ENCODE measurements at places on chromosomes 12 and 14.

DNA sequence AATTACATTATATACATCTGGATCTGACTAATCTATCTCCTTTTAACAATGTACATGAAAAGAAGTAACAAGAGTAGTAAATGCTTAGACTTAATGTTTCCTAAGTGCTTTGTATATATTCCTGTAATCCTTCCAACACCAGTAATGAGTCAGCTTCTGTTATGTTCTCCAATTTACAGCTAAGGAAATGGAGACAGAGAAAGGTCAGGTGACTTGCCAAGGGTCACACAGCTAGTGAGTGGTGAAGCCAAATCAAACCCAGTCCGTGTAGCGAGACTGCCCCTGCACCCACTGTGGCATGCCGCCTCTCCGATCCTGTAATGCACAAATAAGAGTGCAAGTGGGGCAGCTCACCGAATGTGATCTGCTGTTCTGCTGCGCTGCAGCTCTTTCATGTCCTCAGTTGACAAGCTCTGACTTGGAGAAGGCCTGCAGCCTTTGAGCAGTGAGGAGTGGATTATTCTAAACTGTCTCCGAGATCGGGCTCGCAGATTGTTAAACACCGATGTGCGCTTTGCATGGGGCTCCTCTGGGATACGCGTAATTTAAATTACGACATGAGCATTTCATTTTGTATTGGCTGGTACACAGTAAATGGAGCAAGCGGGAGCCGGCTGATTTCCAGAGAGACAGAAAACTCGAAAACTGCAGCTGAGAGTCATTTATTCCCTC is 65.1 kb upstream of the KTN1 start:
- no peak for DNase-seq

GRCh38 chr14:75702122-75702521 is 41.1 kb downstream of the TTLL5 start:
- DNase-seq = no peak

GRCh38 chr14:103318750-103319419 is 15.2 kb upstream of the EIF5 start:
- no peak for DNase-seq

DNA sequence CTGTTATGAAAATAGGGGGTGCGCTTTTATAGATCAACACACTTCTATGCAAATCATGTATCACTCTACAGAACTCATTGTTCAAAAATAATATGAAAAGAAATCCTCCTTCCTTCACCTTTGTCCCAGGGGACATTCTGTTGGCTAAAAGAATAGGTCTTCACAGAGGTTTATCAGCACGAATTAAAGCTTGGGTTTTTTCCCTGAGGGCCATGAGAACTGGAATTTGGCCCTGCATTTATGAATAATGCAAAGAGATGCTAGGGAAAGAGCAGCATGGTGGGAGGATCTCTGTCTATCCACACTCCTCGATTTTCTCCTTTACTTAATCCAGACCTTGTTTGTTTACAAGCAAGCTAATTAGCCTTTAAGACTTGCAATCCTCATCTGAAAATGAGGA is 16.2 kb upstream of the CRADD start:
- no peak for DNase-seq

DNA sequence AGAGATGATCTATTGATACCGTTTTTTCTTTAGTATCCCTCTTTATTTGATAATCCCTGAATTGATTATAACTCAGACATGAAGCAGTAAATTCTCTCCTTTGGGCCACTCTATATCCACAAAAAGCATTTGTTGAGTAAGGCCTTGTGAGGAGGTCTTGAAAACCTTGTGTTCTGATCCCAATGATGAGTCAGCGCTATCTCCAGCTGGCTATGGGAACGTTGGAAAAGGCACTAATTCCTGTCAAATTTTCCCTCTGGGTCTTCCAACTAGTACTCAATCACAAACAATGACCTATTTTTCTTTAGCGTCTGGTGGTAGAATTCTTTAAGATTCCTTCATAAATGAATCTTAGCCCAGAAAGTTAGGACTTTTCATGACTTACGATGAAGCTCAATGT is 168.4 kb upstream of the LRIG3 start:
- DNase-seq = no peak

DNA sequence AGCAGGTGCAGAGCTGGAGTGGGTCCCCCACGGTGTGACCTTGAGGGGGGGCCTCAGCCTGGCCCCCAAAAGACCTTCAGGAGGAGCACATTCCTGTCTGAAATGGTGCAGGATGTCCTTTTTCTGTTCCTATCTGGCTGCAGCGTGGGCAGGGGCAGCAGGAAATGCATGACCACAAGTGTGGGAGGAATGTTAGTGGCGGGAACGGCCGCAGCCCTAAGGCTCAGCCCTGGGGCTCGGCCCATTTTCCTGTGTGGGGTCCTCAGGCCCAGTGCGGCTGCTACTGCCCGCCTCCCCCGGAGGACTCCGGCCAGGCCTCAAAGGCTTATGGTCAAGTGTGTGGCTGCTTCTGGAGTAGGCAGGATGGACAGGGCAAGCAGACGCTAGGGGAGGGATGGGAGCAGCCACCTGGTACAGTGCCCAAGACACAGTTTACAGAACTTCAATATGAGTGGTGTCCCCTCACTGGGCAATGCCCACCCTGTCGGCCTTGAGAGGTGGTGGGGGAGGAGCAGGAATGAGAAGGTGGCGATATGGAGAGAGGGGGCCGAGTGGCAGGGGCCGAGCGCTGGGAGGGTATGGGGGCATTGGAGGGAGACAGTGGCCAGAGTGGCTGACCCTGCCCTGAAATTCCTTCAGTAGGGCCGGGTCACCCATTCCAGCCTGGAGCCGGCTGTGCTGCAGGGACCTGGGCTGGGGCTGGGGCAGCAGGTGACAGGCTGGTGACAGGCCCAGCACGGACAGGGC is 137.4 kb downstream of the CALM1 start:
- no peak for DNase-seq

DNA sequence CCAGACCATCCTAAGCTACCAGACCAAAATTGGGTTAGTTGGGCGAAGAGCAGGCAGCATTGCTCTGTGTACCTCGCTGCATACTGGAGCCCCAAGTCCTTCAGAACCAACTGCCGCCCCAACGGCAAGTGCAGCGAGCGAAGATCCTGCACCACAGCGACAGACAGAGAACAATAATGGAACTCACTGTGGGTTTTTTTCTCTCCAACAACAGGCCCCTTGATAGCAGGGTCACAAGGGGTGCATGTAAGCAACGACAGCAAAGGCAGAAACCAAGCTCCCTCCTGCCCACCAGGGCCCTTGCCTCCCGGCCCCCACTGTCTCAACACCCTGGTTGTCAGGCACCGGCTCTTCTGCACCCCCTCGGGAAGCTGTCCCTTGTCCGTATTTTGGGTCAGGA is 39.0 kb downstream of the RNF34 start:
- DNase-seq = no peak

DNA sequence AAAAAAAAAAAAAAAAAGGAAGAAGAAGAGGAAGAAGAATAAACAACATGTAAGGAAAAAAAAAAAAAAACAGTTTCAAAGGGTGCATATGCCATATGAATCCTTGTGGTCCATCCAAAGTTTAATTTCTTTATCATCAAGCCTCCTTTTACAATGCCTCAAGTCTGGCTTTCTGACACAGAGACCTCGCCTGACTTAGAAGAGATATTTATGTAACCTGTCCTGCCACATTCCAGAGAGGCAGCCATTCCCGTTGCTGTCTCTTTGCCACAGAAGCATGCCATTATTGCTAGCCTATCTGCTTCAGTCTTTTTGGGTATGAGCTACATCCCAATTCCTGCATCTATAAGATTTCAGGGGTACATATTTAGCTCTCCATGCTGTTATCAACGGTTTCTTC is 596.7 kb upstream of the ATP2B1 start:
- no peak for DNase-seq

- no peak for DNase-seq
Observed at GRCh38 chr12:130049666-130050065, 112.6 kb upstream of the FZD10 start.

DNA sequence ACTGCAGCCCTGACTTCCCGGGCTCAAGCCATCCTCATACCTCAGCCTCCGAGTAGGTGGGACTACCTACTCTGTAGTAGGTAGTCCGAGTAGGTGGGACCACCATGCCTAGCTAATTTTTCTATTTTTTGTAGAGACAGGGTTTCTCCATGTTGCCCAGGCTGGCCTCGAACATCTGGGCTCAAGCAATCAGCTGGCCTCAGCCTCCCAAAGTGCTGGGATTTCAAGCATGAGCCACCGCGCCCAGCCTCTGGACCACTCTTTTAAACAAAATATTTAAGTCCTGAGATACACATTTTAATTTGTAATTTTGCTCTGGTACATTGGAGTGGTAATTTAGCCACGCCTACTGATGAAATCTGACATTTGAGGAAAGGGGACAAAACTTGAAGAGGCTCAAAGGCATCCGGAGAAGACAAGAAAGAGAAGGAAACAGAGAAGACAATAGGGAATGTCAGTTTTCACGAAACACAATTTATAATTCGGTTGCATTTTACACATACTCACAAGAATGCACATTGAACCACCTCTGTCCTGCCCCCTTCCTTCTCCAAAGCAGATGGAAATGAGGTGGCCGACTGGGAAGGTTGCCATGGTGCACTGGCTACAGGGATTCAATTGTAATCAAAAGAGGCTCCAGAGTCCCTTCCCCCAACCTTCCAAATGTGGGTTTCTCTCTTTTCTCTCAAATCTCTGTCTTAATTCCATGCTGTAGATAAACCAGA is 9.7 kb upstream of the TUBA1A start:
- no peak for DNase-seq

DNA sequence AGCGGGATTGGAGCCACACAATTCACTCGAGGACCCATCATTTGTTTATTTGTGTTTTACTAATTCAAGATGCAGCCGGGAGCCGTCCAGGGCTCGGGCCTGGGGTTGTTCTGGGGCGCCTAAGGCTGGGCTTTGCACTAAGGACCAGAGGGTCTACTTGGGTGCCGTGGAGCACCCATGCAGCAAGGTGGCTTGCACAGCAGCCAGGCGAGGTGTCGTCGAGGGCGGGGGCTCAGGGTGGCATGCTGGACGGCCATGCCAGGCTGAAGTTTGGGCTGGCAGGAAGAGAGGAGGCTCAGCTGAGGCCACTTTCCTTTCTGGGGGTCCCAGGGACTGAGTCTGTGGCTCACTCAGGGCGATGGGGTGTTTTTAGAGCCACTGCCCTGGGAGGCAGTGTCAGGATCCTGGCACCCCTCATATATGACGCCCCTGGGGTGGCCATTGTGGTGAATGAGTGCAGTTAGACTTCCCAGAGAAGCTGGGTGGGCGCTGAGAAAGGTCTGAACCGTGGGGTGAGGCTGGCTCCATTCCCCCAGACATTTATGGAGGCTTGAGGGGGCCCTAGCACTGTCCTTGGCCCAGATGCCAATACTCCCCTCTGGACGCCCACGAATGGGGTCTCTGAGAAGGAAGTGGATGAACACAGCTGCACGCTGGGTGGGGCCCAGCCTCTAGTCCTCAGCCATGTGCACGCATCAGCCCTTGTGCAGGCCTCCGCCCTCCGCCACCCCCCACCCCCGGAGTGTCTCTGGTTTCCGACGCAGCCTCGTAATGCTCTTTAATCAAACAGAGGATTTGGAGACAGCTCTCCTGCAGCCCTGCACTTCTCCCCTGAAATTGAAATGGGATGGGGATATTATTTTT is 11.3 kb downstream of the MEG3 start:
- no peak for DNase-seq

DNA sequence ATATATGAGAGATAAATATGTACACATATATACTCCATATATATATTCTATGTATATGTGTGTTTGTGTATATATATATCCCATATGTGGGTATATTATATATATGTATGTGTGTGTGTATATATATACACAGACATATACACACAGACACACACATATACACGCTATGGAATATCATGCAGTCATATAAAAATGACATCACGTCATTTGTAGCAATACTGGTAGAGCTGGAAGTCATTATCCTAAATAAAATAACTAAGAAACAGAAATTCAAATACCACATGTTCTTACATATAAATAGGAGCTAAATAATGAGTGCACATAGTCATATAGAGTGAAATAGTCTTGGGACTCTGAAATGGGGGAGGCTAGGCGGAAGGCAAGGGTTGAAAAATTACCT is 1000.2 kb downstream of the LRFN5 start:
- DNase-seq = no peak

- no peak for DNase-seq
Observed at GRCh38 chr12:125187148-125187745, 122.0 kb downstream of the AACS start.

DNA sequence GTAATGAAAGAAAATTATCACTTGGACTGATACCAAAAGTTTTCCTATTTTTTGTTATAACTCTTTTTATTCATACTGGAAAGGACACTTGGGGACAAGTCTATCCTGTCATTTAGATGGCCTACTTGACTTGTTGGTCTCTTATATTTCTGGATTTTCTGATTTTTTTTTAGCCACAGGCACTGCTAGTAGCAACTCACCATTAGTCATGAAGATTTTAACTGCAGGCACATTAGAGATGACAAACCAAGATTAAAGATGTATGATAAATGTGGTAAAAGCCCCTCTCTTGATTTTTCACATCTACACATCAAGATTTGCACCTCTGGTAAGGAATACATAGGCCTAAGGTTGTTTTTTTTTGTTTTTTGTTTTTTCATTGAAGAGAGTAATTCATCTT is 217.0 kb downstream of the SLC25A21 start:
- no peak for DNase-seq

- no peak for DNase-seq
Observed at GRCh38 chr12:24760162-24760561, 188.7 kb downstream of the BCAT1 start.

DNA sequence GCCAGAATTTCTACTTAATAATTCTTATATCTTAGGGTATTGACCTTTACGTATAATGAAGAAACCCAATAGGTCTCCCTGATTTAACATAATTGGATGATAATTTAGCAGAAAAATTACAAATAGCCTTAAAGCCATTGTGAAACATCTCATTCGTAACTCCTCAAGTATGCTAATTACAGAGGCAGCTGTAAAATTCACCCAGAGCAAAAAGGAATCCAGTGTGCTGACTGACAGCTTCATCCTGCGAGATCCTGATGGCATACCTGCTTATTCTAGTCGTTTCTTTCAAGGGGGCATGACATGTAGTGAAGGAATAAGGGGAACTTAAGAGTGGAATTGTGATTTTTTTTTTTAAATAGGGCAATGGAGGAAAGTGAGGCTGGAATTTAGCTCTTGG is 291.5 kb downstream of the FUT8 start:
- no peak for DNase-seq

DNA sequence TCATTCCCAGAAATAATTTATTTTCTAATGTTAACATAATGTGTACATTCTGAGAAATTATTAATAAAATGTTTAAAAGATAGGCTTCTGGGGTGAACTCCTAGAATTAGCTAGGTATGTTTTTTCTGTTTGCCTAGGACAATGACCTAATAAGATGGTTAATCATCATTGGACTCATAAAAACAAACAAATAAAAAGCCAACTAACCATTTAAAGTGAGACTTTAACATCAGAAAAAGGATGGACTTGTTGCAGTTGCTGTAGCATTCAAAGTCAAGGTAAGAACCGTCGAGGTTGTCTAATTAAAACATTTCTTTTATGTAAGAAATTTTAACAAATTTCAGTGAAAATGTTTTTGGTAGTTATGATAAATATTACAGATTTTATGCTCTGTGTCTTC is at the start of gene SLCO1B3:
SLCO1B3 (plus strand) TSS at position 219 of the 400 bp plus-strand sequence. CDS start 5,034 bp downstream, outside the sequence.
- no peak for DNase-seq

Measured in stimulated activated CD8-positive, alpha-beta memory T cell treated with anti-CD3 and anti-CD28 coated beads, Interleukin-4, amount 100 ng/mL, for 48 hours (primary cell).